ENCODE measurements at places on chromosomes 6 and 20.

DNA sequence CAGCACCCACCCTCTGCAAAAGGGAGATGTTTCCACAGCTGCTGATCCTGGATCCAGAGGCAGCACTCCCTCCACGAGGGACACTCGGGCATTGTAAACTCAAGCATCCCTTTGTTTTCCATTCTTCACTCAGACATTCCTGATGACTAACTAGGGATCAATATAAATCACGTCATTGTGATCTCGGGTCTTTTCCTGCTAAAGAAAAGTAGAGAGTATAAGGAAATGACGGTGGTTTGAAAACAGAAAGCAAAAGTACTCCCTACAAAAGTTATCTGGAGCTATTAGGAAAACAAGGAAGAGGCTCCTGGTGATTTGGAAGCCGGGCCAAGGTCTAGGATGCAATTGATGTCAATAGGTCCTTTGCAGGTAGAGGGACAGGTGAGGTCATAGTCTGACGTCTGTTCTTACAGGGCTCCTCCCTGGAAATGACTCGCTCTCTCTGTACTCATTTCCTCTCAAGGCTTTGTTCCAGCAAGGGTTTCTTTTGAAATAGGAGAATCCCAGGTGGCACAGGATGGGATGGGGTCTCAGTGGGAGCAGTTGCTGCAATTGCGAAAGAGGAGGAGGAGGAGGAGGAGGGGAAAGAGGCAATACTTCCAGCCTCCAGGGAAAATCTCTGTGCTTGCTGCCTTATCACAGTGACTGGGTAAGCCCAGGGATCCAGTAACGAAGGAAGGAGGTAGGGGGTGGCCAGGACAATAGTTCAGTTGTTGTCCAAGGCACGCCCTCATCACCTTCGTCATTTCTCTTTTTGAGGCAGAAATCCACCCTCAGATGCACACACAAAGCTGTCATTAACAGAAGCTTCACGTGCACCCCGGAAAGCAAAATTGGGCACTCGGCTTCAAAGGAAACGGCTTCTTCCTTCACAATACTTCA, 222.8 kb downstream of the LY86 start:
- DNase-seq, result peak; percentile 75

DNA sequence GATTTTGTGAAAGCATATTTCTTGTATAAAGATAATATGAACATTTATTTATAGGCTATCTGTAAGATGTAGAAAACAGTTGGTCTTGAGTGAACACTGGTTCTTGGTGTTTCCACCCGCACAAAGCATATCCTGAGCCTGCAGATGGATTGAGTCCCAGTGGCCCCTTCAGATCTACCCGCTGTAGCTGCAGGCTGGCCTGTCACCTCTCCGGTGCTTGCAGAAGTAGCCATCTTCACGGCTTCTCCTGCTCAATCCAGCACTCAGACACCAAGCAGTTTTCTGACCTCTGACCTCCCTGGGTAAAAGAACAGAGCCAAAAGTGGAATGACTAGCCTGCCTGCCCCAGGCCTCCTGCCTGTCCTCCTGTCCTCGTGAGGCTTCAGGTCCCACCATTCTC, 22.7 kb downstream of the LYRM2 start:
- DNase-seq, result no peak

DNA sequence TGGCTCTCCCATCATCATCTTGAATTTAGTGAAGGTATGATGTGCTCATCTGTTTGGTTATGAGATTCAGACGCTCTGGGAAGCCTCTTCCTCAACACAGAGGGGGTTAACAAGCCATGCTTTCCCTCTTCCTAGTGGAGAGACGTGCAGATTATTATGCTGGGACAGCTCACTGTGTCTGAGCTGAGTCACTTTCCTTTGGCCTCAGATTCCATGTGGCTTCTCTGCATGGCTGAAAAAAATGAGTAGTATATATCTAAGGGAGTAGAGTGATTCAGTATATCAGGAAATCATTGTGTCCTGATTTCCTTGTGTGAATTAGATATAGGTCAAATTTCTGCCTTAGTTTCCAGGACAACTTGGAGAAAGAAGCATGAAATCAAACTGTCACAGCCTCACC, 52.6 kb downstream of the FIG4 start:
- no peak for DNase-seq

DNA sequence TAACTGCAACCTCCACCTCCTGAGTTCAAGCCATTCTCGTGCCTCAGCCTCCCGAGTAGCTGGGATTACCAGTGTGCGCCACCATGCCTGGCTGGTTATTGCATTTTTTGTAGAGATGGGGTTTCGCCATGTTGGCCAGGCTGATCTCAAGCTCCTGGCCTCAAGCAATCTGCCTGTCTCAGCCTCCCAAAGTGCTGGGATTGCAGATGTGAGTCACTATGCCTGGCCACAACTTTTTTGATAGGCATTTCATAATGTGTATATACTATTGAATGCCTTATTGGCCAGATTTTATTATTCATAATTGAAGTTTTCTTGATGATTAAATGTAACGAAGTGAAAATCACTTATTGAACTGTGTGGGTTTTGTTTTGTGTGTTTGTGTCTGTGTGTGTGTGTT, 27.9 kb downstream of the FIG4 start:
- no peak for DNase-seq

GRCh38 chr6:32148289-32149091, 3.2 kb downstream of the PRRT1 start:
- peak; percentile 77 for DNase-seq

DNA sequence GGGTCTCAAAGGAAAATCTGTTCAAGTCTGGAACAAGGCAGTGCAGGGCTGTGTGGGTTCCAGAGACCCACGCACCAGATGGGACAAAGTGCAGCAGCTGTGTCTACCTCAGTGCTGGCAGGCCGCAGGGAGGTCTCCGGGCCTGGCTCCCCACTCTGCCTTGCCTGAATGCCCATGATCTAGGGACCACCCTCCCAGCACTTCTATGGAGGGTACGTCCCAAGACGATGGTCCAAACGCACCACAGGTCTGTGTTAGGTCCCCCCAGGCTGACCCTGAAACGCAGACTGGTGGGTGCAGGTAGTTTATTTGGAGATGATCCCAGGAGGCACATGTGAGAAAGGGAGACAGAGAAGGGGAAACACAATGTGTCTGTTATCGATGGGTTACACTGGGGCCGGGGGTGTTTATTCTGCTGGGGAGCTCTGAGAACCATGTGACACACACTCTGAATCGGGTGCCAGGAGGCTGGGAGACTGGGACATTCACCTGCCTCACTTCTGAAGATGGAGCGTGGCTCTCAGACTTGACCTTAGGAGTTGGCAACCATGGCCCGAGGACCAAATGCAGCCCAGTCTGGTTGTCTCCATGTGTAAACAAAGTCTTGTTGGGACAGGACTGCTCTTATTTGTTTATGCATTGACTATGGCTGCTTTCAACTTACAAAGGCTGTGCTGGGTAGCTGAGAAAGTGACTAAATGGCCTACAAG, 21.7 kb downstream of the CST9L start:
- no peak for DNase-seq

DNA sequence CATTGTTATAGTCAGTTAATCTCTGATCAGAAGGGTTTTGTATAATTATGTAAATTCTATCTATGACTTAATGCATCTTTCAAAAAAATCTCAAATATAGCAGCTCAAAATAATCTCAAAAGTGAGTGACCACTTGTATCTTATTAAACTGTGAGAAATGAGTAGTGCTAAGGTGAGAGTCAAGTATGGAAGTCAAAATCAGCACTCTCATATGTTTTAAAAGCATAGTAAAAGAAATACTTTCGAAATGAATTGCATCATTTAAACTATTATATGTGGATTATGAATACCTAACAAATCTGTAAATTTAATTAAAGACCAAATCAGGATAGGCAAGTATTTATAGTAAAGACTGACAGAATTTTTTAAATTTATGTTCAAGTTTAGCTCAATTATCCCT, 645.6 kb downstream of the PHF3 start:
- DNase-seq, result no peak

- no peak for DNase-seq
Measured at GRCh38 chr20:9570612-9571011, 56.2 kb downstream of the LAMP5 start.

- no peak for DNase-seq
Measured at GRCh38 chr6:48199499-48199898, 88.5 kb upstream of the PTCHD4 start.

GRCh38 chr6:139327038-139327437, 35.2 kb upstream of the TXLNB start:
- no peak for DNase-seq

- DNase-seq, result no peak
Measured at GRCh38 chr6:15818044-15818443, 155.2 kb upstream of the DTNBP1 start.

- DNase-seq, result no peak
Measured at GRCh38 chr6:16389642-16390041, 151.3 kb downstream of the GMPR start.

DNA sequence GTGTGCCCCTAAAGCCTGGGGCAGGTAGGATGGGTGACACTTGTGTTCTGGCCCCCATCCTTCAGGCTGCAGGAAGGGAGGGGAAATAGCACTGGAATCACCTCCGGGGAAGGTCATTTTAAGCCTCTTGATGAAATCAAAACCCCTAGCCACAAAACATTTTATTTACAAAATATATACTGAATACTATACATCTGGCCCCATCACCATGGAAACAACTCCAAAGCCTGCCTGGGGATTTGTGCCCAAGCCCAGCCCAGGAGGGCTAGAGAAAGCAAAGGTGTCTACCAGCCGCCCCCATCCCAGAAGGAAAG, 2.6 kb downstream of the SMIM29 start:
- DNase-seq, result no peak

GRCh38 chr6:15253203-15254022, 7.5 kb downstream of the JARID2 start:
- no peak for DNase-seq

DNA sequence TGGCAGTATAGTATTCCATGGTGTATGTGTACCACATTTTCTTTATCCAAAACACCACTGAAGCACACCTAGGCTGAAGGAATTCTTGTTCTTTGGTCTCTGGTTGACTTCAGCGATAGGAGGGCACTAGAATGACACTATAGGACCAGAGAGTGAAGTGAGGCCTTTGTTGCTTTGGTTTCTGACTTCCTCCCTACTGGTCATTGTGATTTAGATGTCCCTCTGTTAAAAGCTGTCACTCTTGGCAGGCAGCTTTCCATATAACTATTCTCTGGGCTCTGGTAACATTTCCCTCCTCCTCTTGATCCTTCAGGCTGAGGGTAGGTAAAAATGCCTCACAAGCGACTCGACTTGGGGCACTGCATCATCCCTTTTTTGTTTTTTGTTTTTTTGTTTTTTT, 236.3 kb downstream of the MAFB start:
- no peak for DNase-seq

DNA sequence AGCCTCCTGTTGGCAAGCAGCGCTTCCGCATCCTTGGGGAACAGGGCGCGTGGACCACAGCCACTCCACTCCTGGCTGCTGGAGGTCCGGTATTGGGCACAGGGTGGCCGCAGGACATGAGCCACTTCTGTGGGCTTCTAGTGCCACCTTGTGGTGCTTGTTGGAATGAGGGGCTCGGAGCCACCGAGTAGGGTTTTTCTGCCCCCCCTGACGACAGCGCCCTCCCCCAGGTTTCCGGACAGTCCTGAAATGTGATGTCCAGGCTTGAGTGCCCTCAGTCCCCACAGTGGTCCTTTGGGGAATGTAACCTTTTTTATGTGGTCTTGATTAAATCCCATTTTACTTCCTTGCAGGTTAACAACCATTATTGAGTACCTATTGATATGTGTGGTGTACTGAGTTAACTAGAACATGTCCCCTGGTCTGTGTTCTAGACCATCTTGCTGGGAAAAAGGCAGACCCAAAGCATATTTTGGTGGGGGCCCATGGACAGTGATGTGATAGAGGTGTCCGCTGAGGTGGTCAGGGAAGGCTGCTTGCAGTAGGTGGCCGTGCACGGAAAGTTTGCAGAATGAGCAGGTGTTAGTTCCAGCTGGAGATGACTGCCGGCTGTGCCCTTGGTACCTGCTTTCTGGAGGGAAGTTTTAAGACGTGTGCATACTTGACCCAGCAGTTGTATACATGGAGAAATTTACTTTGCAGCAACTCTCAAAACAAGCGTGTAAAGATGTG, 70.0 kb downstream of the PTPN1 start:
- peak; percentile 62 for DNase-seq

DNA sequence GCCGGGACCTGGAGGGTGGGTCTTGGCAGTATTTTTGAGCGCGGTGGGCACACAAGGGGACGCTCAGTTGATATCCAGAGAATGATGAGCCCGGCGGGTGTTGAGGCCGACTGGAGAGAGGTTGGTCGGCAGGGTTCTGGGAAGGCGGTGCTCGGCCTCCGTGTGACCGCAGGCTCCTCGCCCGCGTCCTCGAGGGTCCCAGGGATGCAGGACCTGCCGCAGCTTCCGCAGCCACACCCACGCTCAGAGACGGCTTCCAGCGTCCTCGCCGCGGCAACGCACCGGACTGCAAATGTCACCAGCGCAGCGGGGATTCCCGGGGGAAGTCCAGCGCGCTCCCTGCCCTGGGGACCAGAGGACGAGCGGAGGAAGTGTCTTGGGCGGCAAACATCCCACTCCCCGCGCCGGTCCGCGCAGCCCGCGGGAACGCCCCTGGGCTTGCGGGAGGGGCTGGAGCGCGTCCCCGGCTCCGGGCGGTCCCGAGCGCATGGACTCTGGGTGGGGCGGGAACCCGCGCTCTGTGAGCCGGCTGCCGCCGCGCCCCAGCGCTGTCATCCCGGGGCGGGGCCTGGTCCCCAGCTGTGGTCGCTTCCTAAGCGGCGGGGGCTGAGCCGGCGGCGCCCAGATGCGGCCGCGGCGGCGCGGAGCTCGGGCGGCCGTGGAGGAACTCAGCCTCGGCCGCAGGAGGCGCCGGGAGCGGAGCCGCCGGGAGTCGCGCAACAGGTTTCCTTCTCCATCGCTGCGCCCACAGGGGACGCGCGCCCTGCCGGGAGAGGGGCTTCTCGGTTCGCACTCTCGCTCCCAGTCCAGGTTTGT, at the start of gene STX11:
Gene STX11, plus strand, starts transcription at position 624 of the 816 bp plus-strand sequence. CDS start 36,111 bp downstream, outside the sequence.
- DNase-seq, result peak; percentile 58

GRCh38 chr6:107576852-107577251, 86.9 kb downstream of the SOBP start:
- no peak for DNase-seq

GRCh38 chr6:160279850-160280249, 21.2 kb upstream of the SLC22A2 start:
- no peak for DNase-seq

GRCh38 chr6:63348836-63349235, 29.1 kb upstream of the LGSN start:
- DNase-seq, result no peak

GRCh38 chr6:126110512-126111270, 124.4 kb downstream of the TRMT11 start:
- no peak for DNase-seq

GRCh38 chr6:85754894-85755293, 112.2 kb upstream of the SYNCRIP start:
- no peak for DNase-seq
